ENCODE measurements at places on chromosomes 5 and 9. TPM values are rescaled to one million over a fixed set of nuclear protein-coding genes. Genes with fewer than 3 reads are reported as not detected.

FOXI1 gene
- total RNA-seq, result 0.64 TPM

PDZD2 gene
- not detected for total RNA-seq

PCA3 gene
- total RNA-seq, result not detected

ADGRD2 gene
- not detected for total RNA-seq

SPINK5 gene
- not detected for total RNA-seq

IL13 gene
- 19.6 TPM for total RNA-seq

FCN2 gene
- total RNA-seq, result not detected

CAMK2A gene
- not detected for total RNA-seq

CCDC192 gene
- total RNA-seq, result not detected

NDUFAF2 gene
- 29.3 TPM for total RNA-seq

DNA sequence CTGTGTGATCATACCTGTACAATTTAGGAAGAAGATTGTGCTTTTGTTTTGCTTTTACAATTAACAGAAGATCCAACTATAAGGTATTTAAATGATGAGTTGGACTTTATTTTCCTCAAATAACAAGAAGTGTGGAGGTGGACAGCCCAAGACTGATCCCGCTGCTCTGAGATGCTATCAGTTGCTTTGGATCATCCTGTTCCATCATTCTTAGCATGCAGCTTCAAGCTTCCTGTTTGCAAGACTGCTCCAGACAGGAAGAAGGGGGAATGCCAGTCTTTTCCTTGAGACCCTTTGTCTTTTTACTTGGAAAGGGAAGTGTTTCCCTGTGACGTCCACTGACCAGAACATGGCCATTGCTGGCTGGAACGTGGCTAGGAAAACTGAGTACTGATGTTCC, 250.8 kb downstream of the ZSWIM6 start:
- H3K27ac ChIP-seq, result no peak overlapping the region
- peaks cover 5% of the 10 kb centered on the region for H3K27me3 ChIP-seq
- no peaks in the 10 kb centered on the region for H3K36me3 ChIP-seq

GRCh38 chr5:168946363-168946762, 354.6 kb downstream of the SLIT3 start:
- H3K4me1 ChIP-seq, result no peaks in the 10 kb centered on the region
- H3K4me3 ChIP-seq, result no peak overlapping the region
- DNase-seq, result no peak

DNA sequence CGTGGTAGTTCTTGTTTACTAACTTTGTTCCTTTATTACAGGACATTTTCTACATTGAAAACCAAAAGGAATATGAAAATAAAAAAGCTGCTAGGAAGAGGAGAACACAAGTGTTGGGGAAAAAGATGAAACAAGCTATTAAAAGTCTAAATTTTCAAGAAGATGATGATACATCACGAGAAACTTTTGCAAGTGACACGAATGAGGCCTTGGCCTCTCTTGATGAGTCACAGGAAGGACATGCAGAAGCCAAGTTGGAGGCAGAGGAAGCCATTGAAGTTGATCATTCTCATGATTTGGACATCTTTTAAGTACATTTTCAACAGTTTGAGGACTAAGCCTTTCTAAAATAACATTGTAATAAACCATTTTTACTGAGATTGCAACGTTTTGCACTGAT, 23.8 kb downstream of the PHAX start:
- H3K27ac ChIP-seq, result peak overlapping the region; percentile 81
- peaks cover 5% of the 10 kb centered on the region for H3K4me1 ChIP-seq
- no peak for DNase-seq
- H3K27me3 ChIP-seq, result no peaks in the 10 kb centered on the region

GRCh38 chr5:137791387-137791786, 37.2 kb upstream of the HNRNPA0 start:
- no peaks in the 10 kb centered on the region for H3K4me1 ChIP-seq
- H3K27ac ChIP-seq, result no peak overlapping the region
- no peak overlapping the region for H3K4me3 ChIP-seq
- no peak for DNase-seq

- H3K4me3 ChIP-seq, result no peak overlapping the region
- H3K27ac ChIP-seq, result no peak overlapping the region
- H3K4me1 ChIP-seq, result no peaks in the 10 kb centered on the region
- H3K36me3 ChIP-seq, result peaks cover 8% of the 10 kb centered on the region
Observed at GRCh38 chr5:72355706-72356299, 35.6 kb downstream of the PTCD2 start.

DNA sequence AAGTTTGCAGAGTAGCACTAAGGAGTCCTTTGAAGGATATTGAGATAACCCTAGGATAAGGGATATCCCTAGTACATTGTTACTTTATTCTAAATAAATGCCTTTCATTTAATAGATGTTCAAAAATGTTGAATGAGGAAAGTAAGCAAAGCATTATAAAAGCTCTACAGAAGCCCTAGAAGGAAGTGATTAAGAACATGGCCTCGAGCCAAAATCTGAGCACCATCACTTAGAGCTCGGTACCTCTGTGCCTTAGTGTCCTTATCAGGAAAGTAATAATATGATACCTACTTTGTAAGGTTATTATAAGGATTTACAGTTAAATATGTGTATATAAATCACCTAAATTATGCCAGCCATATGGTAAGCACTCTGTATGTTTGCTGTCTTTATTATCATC, 242.6 kb downstream of the KIAA0825 start:
- DNase-seq, result no peak
- H3K27me3 ChIP-seq, result no peaks in the 10 kb centered on the region
- H3K27ac ChIP-seq, result no peak overlapping the region
- no peaks in the 10 kb centered on the region for H3K4me1 ChIP-seq

- no peaks in the 10 kb centered on the region for H3K4me1 ChIP-seq
- no peaks in the 10 kb centered on the region for H3K27me3 ChIP-seq
- H3K4me3 ChIP-seq, result no peak overlapping the region
- no peaks in the 10 kb centered on the region for H3K36me3 ChIP-seq
Observed at GRCh38 chr5:90173299-90174030, 236.1 kb downstream of the CETN3 start.

- peaks cover 8% of the 10 kb centered on the region for H3K4me1 ChIP-seq
- no peak for DNase-seq
- peaks cover 67% of the 10 kb centered on the region for H3K27me3 ChIP-seq
- no peaks in the 10 kb centered on the region for H3K36me3 ChIP-seq
- no peak within 1 kb of the TSS for H3K27ac ChIP-seq
Observed at GRCh38 chr5:135895474-135896006, at the start of gene IL9. TSS of gene IL9 (minus strand) at chr5:135895841. CDS start at chr5:135895816, 25 bp downstream.

DNA sequence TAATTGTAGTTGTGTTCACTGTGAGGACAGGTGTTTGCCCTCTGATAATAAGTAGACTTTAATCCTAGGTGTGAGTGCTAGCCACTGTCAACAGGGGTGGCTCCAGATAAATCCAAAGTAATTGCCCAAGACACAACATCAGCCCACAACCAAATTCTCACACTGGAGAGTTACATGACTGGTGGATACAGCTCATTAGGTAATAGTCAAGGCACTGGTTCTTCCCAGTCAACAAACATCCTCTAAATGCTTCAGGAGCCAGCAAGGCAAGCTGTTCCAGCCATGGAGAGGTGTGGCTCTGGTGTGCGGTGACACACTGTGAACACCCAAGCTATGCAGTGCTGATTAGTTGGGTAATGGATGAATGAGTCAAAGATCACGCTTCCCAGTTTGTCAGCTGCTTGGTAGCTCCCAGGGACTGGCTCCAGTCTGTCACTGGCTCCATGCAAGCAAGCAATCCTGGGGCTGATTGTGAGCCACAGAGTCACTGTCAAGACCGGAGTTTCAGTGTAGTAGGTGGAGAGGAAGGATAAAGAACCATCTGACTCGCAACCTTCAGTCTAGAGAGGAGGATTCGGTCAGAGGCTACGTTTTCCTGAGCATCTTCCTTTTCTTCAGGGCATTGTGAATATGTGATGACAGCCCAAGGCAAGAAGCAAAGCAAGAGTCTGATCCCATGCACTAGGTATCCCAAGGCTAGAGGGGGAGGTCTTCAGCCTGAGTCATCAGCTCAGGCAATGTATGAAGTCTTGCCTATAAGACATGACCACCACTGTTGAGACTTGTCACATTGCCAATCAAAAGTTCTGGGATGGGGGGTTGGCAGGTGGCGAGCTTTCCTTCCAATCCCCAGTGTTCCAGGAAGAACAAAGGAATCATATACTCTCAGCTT, 63.1 kb downstream of the UGCG start:
- no peaks in the 10 kb centered on the region for H3K36me3 ChIP-seq
- H3K4me1 ChIP-seq, result peaks cover 9% of the 10 kb centered on the region
- peaks cover 25% of the 10 kb centered on the region for H3K27me3 ChIP-seq
- no peak overlapping the region for H3K4me3 ChIP-seq
- no peak for DNase-seq

DNA sequence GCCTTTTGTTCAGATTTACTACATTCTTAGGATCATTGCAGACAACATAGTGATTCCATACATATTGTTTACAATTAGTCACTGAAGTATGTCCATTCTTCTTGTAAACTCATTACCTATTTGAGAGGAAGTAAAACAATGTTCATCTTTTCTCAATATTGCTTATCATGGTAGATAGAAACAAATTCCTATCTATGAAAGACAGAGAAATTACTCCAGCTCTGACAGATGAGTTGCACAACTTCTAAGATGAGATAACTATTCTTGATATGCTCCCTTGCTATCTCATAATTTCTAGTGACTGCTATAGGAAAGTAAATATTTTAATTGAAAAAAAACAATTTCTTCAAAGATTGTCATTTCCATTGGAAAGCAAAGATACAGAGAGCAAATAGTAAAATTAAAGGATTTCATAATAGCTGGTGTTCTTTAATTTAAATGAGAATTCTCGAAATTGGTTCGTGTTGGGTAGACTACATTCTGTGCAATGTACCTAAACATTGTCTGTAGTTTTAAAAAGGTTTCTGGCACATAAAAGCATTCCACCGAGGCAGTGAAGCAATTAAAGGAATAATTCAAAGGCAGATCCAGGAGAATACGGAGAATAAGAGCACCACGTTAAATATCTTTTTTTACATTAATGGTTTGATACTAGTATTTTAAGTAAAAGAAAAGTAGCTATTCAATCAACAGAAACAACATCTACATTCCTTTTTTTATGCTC, 1029.1 kb upstream of the ACO1 start:
- no peak overlapping the region for H3K27ac ChIP-seq
- H3K36me3 ChIP-seq, result no peaks in the 10 kb centered on the region
- DNase-seq, result no peak
- no peak overlapping the region for H3K4me3 ChIP-seq
- no peaks in the 10 kb centered on the region for H3K4me1 ChIP-seq

- peaks cover 8% of the 10 kb centered on the region for H3K4me1 ChIP-seq
- DNase-seq, result no peak
- H3K27ac ChIP-seq, result no peak overlapping the region
- no peaks in the 10 kb centered on the region for H3K36me3 ChIP-seq
- H3K4me3 ChIP-seq, result no peak overlapping the region
Observed at GRCh38 chr5:73378070-73378469, 70.5 kb downstream of the FOXD1 start.

DNA sequence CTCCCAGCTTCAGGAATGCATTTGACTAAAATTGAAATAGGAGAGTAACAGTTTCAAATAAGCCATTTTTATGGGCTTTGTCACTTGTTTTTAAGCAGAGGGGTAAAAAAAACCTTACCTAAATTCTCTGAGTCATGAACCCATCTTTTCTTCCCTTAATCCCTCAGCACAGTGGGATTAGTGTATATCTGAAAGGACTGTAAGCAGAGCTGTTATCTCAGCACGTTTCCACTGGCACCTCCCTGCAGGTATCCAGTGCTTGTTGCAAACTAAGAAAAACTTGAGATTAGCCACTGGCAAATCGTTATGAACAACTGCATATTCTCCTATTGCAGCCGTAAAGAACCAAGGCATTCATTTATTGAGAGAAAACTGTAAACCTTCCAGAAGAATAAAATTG, 872.7 kb downstream of the EFNA5 start:
- peaks cover 10% of the 10 kb centered on the region for H3K4me1 ChIP-seq
- no peak for DNase-seq
- H3K27ac ChIP-seq, result no peak overlapping the region

GRCh38 chr9:114434878-114435311, 47.1 kb upstream of the AKNA start:
- DNase-seq, result no peak
- peaks cover 3% of the 10 kb centered on the region for H3K4me1 ChIP-seq
- H3K4me3 ChIP-seq, result no peak overlapping the region
- no peak overlapping the region for H3K27ac ChIP-seq

DNA sequence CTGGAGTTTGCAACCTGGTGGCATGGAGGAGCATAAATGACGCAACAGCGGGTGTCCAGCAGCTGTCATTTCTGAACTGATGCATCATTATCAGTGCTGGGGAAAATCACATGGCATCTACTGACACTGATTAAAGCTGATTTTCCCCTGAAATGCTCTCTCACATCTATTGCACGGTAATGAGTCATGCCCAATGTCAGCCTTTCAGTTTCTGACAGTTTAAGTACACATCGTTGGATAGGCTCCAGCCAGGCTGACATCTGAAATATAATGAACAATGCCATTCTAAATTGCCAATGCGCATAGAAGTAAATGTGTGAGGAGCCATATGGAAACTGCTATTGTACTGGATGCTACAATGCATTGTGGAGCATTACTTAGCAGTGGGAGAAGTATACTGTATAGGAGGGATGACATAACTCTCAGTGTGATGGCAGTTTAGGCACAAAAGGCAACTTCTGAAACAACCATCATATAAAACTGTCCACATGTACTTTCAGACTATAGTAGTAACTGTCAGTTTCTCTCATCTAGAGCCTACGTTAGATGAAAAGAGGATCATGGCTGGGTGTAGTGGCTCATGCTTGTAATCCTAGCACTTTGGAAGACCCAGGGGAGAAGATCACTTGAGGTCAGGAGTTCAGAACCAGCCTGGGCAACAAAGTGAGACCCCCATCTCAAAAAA, 389.3 kb upstream of the DMAC1 start:
- no peak overlapping the region for H3K27ac ChIP-seq
- H3K36me3 ChIP-seq, result peaks cover 25% of the 10 kb centered on the region
- peaks cover 7% of the 10 kb centered on the region for H3K4me1 ChIP-seq
- no peaks in the 10 kb centered on the region for H3K27me3 ChIP-seq
- no peak overlapping the region for H3K4me3 ChIP-seq

GRCh38 chr5:54171645-54172384, 138.6 kb downstream of the ARL15 start:
- H3K4me1 ChIP-seq, result peaks cover 31% of the 10 kb centered on the region
- no peak overlapping the region for H3K27ac ChIP-seq
- no peak for DNase-seq
- no peaks in the 10 kb centered on the region for H3K27me3 ChIP-seq

GRCh38 chr9:95953986-95954385, 78.5 kb downstream of the ERCC6L2 start:
- H3K4me1 ChIP-seq, result peaks cover 22% of the 10 kb centered on the region
- no peaks in the 10 kb centered on the region for H3K27me3 ChIP-seq
- peak; percentile 63 for DNase-seq
- peak overlapping the region; percentile 11 for H3K27ac ChIP-seq

DNA sequence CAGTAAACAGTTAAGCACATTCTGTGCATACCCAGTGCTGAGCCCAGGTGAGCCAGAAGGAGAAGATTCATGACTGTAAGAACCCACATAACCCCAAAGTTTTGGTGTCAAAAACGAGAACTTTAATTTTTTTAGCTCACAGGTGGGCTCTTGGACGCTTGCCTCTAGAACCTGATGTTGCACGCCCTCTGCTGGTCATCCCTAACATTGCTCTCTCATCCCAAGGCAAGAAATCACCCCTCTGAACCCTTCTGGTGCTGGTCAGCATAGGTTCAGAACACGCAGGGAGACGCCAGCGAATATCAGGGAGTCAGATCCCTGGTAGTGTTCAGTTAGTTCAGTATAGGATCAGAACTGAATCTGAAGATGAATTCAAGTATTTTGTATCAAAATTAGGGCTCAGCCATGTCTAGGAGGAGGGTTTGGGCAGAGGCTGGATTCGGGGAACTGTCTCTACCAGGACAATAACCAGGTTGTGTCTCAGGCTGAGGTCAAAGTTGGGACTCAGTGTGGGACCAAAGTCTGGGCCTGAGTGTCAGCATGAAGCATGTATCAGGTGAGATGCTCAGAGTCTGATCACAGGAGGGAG, 4.1 kb upstream of the DNAJB5 start:
- H3K36me3 ChIP-seq, result no peaks in the 10 kb centered on the region
- no peak overlapping the region for H3K4me3 ChIP-seq
- no peak overlapping the region for H3K27ac ChIP-seq
- peaks cover 34% of the 10 kb centered on the region for H3K4me1 ChIP-seq
- no peak for DNase-seq

All from natural killer cell treated with Interleukin-12 subunit alpha and Interleukin-12 subunit beta and Interleukin-15 and Interleukin-18, amount 100 ng/mL, for 72 hours (primary cell).